ENCODE measurements at places on chromosomes 2 and 18.

DNA sequence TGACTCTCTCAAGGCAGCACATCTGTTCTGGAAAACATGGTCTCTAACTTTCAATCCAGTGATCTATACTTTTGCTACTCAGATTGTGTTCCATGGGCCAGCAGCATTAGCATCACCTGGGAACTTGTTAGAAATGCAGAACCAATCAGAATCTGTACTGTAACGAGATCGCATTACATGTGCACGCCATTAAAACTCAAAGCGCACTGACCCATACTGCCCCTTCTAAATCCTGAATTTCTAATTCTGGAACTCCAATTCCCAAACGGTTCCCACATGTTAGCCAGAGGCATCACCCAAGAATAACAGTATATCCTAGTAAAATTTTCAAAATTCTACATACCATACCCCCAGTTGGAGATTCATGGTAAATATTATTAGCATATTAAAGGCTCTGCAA is 10.5 kb upstream of the DCTN1 start:
- DNase-seq = no peak

- peak; percentile 59 for DNase-seq
Observed at GRCh38 chr2:8174641-8175257, 507.1 kb upstream of the ID2 start.

- peak; percentile 78 for DNase-seq
Observed at GRCh38 chr2:73938718-73939352, 12.2 kb downstream of the DGUOK start.

DNA sequence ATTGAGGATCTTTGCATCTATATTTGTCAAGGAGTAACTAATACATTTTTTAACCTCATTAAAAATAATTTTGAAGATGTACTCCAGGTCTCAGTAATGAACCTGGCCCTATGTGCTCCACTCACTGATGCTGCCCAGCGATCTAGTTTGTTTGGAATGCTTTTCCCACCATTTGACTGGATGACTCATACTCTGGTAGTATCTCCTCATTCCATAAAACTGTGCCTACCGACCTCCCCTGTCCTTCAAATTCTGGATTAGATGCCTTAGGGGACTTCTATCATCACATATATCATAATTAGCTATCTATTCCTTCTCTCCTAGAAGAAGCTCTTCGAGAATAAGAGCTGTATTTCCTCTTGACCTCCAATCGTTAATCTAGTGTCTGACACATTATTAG is 83.8 kb downstream of the FAM117B start:
- DNase-seq = peak; percentile 59

GRCh38 chr2:22281033-22281432 is 1103.9 kb upstream of the KLHL29 start:
- peak; percentile 9 for DNase-seq

GRCh38 chr2:235215248-235215647 is 263.4 kb downstream of the SH3BP4 start:
- DNase-seq = no peak

DNA sequence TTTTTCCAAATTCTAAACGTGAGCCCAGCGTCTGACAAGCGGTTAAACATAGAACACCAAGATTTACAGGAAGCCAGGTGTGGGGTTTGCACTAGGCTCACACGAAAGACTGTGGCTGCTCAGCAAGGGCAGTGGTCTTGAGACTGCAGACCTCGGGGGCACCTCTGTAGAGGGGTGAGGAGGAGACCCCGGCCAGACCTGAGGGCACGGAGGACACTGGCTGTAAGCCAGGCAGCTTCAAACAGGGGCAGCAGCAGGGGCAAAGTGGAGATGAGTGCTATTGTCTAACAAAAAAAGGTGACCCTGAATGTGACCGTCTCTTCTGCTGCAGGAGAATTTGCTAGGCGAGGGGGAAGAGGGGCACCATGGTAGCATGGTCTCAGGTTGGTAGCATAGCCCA is 140.3 kb downstream of the CYP26B1 start:
- DNase-seq = no peak

GRCh38 chr2:1945819-1946218 is 201.5 kb upstream of the PXDN start:
- DNase-seq = no peak

All from fibroblast of mammary gland (primary cell).